Type B pancreatic cell (in vitro differentiated cells): ENCODE measurements at places on chromosomes 13 and 19. TPM values are rescaled to one million over a fixed set of nuclear protein-coding genes. Genes with fewer than 3 reads are reported as not detected.

Gene GDF15
- 102 and 106 TPM in 2 replicates for total RNA-seq

Gene TMEM38A
- 7.6 and 8.0 TPM in 2 replicates for total RNA-seq

Gene BLOC1S3
- total RNA-seq = 9.2 and 10.2 TPM in 2 replicates

Gene ADPRHL1
- 2.5 and 4.1 TPM in 2 replicates for total RNA-seq

DNA sequence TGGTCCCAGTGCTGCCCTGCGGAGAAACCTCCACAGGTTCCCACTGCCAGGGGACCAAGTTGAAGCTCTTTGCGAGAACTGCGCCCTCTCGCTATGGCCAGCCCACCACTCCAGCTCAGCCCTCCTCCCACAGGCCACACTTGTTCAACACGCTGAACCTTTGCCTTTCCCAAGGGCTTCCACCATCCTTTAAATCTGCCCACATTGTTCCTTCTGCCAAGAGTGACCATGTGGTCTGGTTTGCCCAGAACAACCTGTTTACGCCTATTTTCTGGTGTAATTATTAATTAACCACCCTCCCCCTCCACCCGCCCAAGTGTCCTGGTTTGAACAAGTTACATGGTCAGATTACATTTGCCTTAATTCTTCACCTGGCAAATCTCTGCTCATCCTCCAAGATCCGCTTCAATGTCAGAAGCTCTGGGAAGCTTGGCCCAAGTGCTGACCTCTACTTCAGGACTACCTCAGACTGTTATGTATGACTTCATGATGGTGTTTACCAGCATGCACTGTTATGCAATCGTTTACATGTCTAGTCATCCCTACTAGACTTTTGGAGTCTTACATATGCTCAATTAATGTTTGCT lies 12.0 kb upstream of the USP12 start:
- no peak overlapping the region for H3K4me3 ChIP-seq
- no peak for DNase-seq
- H3K36me3 ChIP-seq = no peaks in the 10 kb centered on the region
- H3K27ac ChIP-seq = no peak overlapping the region
- peaks cover 6% of the 10 kb centered on the region for H3K27me3 ChIP-seq

- no peak overlapping the region for H3K4me3 ChIP-seq
- H3K27ac ChIP-seq = no peak overlapping the region
- peaks cover 14% of the 10 kb centered on the region for H3K4me1 ChIP-seq
- H3K36me3 ChIP-seq = peaks cover 13% of the 10 kb centered on the region
- DNase-seq = no peak
These were observed 3.2 kb upstream of the FDX2 start for GRCh38 chr19:10318807-10319682.

DNA sequence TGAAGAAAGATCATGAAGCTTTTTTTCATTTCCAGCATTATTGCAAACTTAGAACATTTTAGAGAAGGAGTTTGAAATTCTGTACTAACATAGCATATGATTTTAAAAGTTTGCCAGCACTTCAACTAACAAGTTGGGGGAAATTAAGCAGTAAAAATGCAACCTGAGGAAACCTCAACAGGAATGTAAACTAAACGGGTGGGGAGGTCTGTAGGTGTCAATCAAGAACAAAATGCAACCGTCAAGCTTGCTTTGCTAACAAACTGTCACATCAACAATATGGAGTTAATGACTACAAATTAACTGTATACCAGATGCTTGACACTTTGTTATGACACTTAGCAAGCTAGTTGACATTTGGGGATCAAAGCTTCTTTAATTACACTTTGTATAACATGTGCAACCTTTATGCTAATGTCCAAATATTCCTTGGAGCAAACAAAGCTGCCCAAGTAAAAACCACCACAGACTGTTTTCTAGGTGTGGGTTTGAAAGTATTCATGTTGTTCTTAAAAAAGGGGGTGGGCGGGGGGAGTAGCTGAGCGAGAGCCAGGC lies 52.1 kb downstream of the DACH1 start:
- no peak overlapping the region for H3K27ac ChIP-seq
- H3K4me1 ChIP-seq = peaks cover 5% of the 10 kb centered on the region
- H3K36me3 ChIP-seq = peaks cover 14% of the 10 kb centered on the region
- no peak for DNase-seq
- no peak overlapping the region for H3K4me3 ChIP-seq
- H3K27me3 ChIP-seq = no peaks in the 10 kb centered on the region

DNA sequence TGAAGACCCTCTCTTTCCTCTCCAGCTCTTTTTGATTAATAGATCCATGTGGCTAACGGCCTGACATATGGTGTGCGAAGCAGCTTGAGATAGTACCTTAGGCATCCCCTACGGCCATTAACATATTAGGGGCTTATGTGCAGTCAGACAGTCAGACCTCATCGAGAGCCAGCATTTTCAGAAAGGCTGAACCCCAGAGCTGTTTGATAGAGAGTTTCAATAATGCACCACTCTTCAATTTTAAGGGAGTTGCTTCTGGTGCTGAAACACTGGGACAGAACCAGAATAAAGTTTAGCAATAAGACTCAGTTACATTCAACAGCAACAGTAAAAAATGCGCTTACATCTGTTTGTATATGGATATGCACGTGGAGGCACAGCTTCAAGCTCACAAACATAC lies 10.8 kb downstream of the POU4F1 start:
- no peak for DNase-seq
- H3K4me1 ChIP-seq = peaks cover 7% of the 10 kb centered on the region
- H3K36me3 ChIP-seq = no peaks in the 10 kb centered on the region
- no peak overlapping the region for H3K4me3 ChIP-seq

DNA sequence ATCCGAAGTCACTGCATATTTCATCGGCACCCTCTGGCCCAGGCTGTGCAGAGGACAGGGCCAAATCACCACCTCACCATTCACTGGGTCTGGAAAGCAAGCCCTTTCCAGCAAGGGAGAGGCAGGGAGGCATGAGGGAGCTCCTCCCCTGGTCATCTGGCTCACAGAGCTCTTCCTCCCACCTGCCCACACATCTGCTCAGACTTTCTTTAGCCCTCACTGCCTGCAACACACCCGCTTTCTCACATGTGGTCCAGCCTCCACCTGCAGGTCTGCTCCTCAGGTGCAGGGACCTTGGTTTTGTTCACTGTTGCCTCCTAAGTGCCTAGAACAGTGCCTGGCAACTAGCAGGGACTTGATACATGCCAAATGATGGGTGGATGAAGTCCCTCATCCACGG lies 21.0 kb upstream of the SLC35E1 start:
- no peak for DNase-seq
- H3K27ac ChIP-seq = peak overlapping the region; percentile 0
- no peaks in the 10 kb centered on the region for H3K36me3 ChIP-seq
- no peak overlapping the region for H3K4me3 ChIP-seq

DNA sequence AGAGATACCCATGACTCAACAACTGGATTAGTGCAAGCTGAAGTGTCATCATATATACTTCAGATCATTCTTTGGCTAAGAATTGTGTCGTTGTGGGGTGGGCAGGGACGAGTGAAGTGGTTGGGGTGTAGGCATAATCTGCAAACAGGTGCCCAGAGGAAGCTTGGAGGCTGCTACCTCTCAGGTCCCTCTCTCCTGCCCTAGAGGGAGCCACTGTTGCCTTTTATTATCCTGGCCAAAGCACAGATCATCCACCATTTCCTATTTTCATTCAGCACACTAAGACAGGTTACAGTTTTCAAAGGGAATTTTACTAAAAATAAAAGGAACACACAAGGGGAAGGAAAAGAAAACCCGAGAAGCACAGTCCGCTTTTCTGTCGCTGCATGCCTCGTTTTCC lies 126.6 kb downstream of the HS6ST3 start:
- H3K27ac ChIP-seq = no peak overlapping the region
- no peak overlapping the region for H3K4me3 ChIP-seq
- no peak for DNase-seq
- peaks cover 6% of the 10 kb centered on the region for H3K4me1 ChIP-seq
- no peaks in the 10 kb centered on the region for H3K36me3 ChIP-seq

- peaks cover 22% of the 10 kb centered on the region for H3K4me1 ChIP-seq
- H3K27me3 ChIP-seq = no peaks in the 10 kb centered on the region
These were observed 117.8 kb upstream of the SERP2 start for GRCh38 chr13:44255771-44256364.

DNA sequence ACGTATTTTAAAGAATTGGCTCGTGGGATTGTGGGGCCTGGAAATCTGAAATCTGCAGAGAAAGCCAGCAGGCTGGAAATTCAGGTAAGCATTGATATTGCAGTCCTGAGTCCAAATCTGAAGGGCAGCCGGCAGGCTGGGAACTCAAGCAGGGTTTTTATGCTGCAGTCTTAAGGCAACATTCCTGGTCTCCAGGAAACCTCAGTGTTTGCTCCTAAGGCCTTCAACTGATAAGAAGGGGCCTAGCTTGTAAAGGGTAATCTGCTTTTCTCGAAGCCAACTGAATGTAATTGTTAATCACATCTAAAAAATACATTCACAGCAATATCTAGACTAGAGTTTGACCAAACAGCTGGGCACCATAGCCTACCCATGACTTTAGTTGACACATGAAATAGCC lies 154.4 kb downstream of the EFNB2 start:
- no peak overlapping the region for H3K4me3 ChIP-seq
- peaks cover 8% of the 10 kb centered on the region for H3K27me3 ChIP-seq
- H3K27ac ChIP-seq = no peak overlapping the region
- H3K4me1 ChIP-seq = peaks cover 23% of the 10 kb centered on the region
- DNase-seq = no peak

GRCh38 chr13:109235901-109236300 lies 550.5 kb downstream of the IRS2 start:
- no peak overlapping the region for H3K4me3 ChIP-seq
- H3K27ac ChIP-seq = peak overlapping the region; percentile 9

DNA sequence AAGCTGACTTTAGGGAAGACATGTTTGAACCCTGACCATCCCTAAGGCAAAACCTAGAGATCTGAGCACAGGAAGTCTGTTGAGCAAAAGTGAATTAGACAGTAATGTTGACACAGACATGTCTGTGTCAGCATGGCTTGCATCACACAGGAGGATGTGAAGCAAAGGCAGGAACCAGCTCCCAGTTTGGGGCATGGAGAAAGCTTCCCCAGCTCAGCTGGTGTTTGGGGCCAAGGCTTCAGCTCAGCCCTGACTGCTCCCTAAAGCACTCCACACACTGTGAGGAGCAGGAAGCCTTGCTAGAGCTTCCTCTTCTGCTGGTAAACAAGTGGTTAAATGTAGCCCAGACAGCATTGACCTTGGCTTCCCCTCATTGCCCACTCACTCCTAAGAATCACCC lies 153.8 kb upstream of the UBL3 start:
- peaks cover 10% of the 10 kb centered on the region for H3K4me1 ChIP-seq
- peak; percentile 31 for DNase-seq
- H3K36me3 ChIP-seq = no peaks in the 10 kb centered on the region
- peaks cover 3% of the 10 kb centered on the region for H3K27me3 ChIP-seq
- H3K4me3 ChIP-seq = no peak overlapping the region

GRCh38 chr19:39199025-39199424 lies 2.3 kb downstream of the NCCRP1 start:
- H3K27me3 ChIP-seq = peaks cover 52% of the 10 kb centered on the region
- H3K4me1 ChIP-seq = peaks cover 17% of the 10 kb centered on the region
- H3K27ac ChIP-seq = no peak overlapping the region
